ENCODE measurements at places on chromosomes 5 and 9.
A peak's percentile ranks its signal among the peaks of the same experiment; 100 is the strongest.

DNA sequence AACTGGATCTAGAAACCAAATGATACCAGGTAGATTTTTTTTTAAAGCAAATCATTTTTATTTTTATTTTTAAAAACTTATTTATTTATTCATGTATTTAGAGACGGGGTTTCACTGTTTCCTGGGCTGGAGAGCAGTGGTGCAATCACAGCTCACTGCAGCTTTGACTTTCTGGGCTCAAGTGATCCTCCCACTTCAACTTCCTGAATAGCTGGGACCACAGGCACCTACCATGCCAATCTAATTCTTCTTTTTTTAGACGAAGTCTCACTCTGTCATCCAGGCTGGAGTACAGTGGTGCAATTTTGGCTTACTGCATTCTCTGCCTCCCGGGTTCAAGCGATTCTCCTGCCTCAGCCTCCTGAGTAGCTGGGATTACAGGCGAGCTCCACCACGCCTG, 41.3 kb upstream of the CDK20 start:
- DNase-seq, result no peak

DNA sequence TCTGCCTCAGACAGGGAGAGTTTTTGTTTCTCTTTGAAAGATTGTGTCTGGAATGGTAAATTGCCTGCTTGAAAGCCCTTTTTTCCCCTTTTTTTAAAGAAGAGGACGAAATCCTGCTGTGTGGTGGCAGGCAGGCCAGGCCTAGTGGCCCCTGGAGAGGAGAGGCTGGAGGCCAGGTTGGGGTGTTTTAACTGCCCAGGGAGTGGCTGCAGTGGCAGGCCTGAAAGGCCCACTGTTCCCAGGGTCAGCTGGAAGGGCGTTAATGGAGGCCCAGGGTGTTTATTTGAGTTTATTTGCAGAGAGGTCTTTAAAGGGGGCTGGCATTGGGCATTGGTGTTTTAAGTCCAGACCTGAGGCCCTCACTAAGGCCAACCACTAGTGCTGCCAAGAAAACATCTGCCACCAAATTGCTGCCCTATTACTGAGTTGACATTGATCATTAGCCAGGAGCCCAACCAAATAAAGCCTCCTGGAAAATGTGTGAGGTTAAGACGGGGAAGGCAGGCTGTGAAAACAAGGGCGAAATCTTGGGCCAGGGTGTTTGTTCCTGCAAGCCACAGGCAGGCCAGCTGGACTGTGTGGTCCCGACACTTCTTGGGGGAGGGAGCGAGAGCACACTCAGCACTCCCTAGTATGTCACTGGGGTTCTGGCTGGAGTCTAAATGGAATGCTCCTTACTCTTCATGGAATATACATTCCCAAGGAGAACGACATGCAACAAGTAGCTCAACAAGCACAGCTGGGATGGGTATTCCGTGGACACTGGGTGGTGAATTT, 5.0 kb downstream of the JADE2 start:
- no peak for DNase-seq

- DNase-seq, result no peak
Measured at GRCh38 chr9:105259731-105260612, 15.5 kb downstream of the SLC44A1 start.

- DNase-seq, result peak; percentile 74
Measured at GRCh38 chr9:121055642-121056143, 5.6 kb upstream of the C5 start.

DNA sequence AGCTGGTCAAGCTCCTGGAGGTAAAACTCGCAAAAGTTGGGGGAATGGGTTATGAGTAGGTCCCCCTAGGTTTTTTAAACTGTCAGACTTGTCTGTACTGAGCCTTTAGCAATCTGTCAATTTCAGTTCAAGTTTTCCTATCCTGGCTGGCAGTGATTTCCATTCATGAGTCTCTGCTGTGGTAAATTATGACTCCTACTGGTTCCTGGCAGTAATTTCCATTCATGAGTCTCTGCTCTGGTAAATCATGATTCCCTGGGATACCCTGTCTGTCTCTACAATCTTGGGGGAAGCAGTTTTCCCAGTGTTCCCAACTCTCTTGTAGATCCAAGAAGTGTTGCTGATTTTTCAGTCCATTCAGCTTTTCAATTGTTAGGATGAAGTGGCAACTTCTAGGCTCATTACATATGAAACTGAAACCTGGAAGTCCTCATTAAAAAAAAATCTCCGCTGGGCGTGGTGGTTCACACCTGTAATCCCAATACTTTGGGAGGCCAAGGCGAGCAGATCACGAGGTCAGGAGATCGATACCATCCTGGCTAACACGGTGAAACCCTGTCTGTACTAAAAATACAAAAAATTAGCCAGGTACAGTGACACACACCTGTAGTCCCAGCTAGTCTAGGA, 91.3 kb upstream of the GPBP1 start:
- DNase-seq, result no peak

GRCh38 chr5:156497804-156498208, 170.8 kb downstream of the SGCD start:
- no peak for DNase-seq

- DNase-seq, result no peak
Measured at GRCh38 chr9:90998573-90998972, 197.0 kb downstream of the SYK start.

DNA sequence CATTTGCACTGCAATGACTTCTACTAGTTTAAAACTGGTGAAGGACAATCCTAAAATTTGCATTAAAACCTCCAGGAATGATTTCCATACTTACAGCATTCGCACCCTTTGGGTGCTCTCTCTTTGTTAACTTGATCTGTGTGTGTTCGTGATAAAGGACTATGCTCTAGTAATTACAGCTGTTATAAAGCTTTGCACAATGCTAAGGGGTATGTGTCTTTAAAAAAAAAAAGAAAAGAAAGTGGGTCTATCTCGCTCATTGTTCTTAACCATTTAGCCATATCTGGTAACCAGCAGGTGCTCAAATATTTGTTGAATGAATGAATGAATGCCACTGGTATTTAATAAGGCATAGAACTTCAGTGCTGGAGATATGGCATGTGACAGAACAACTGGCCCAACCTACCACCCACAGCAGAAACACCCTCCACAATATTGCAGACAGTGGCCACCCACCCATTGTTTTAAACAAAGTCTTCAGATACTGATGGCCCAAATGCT, 8.7 kb downstream of the TRIM36 start:
- DNase-seq, result no peak

GRCh38 chr5:107265193-107265592, 405.5 kb downstream of the EFNA5 start:
- no peak for DNase-seq

DNA sequence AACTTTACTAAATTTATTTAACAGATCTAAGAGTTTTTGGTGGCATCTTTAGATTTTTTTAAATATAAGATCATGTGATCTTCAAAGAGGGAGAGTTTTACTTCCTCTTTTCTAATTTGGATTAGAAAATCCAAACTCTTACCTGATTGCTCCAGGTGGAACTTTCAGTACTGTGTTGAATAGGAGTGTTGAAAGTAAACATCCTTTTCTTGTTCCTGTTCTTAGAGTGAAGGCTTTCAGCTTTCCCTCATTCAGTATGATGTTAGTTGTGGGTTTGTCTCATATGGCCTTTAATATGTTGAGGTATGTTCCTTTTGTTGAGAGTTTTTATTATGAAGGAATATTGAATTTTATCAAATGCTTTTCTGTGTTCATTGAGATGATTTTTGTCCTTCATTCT, 650.0 kb upstream of the SGCD start:
- DNase-seq, result no peak

GRCh38 chr5:158908425-158909220, 191.1 kb downstream of the EBF1 start:
- no peak for DNase-seq

- DNase-seq, result no peak
Measured at GRCh38 chr5:5522336-5522735, 99.9 kb downstream of the ICE1 start.

DNA sequence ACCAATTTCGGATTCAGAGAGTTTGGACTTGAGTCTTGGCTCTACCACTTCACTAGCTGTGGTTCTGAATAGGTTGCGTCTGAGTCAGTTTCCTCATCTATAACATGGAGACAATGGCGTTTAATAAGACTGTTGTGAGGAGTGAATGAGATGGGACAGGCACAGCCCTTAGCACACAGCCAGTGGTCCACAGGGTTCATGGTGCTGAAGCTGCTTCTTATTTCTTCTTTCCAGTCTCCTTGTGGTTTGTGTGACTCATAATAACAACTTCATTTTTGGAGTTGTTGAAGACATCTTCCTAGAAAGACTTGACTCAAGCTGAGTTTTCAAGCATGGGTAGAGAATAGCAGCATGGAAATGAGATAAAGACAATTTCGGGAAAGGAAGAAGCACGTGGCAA, 172.6 kb upstream of the PPP2R2B start:
- no peak for DNase-seq

DNA sequence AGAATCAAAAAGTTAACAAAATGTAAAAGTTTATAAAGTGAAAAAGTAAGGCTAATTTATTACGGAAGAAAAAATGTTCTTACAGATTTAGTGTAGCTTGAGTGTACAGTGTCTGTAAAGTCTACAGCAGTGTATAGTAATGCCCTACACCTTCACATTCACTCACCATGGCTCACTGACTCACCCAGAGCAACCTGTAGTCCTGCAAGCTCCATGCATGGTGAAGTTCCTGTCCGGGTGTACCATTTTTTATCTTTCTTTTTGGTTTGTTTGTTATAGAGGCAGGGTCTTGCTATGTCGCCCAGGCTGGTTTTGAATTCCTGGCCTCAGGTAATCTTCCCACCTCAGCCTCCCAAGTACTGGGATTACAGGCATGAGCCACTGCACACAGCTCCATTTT, 93.6 kb downstream of the MED27 start:
- DNase-seq, result no peak

DNA sequence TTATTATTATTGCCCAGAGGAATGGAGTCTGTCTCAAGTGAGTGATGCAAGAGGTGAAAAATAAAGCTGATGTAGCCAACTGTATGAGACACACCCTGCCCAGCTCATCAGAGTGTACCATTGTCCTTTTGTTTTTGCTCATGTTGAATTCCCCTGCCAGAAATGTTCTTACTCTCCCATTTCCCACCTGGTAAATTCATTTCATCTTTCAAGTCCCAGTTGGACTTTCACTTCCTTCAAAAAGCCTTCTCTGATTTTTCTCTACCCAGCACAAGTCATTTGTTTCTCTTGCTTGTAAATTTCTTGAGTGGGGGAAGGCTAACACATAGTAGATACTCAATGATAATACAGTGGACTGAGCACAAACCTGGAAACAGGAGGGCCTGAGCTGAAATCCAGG, 394.5 kb upstream of the ZNF462 start:
- DNase-seq, result no peak

- no peak for DNase-seq
Measured at GRCh38 chr5:156584871-156585270, 257.9 kb downstream of the SGCD start.

DNA sequence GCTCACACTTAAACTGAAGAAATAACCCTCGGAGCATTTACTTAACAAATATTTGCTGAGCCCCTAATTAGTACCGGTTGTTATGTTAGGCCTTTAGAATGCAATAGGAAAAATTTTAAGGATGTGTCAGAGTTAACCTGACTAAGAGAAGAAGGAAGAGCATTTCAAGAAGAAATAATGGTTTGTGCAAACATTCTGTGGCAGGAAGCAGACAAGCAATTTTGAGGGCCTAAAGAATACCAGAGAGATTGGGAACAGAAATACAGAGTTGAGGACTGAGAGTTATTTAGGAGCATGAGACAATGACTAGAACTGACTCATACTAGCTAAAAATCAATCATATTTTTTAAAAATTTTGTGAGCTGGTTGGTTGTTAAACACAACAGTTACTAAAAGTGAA, 218.8 kb downstream of the PRR16 start:
- DNase-seq, result no peak

GRCh38 chr5:6827526-6828219, 114.4 kb downstream of the TENT4A start:
- no peak for DNase-seq

DNA sequence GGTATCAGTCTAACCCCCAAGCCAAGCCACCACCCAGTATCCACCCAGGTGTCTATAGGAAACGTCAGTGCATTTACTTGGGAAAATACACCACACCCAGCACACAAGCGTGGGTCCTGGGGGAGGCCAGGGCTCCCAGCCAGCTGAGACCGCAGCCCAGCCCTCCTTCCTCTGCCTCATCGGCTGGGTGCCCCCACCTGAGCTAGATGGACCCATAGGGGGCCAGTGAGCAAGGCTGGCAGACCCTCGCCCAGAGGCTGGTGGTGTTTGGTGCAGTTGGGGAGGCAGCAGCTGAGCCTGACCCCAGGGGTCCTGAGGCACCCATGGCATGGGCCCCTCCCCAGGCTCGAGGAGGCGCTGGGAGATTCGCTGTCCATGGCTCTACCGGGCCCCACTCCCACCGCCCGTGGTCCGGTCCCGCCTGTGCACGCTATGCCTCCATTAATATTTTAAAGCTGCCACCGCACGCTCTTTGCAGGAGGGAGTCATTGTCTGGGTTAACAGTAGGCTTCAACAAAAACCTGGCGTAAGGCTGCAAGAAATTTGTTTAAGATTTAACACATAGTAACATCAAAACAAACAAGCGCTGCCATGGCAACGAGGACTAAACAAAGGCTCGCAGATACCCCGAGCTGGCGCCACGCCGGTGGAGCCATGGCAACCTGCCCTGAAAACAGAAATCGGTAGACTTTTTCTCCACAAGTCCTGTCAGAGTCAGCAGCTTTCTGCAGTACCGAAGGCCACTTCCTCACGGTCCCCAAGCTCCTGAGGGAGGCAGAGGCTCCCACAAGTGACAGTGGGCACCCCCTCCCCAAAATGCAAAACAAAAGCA, 20.6 kb downstream of the TPPP start:
- DNase-seq, result peak; percentile 79

DNA sequence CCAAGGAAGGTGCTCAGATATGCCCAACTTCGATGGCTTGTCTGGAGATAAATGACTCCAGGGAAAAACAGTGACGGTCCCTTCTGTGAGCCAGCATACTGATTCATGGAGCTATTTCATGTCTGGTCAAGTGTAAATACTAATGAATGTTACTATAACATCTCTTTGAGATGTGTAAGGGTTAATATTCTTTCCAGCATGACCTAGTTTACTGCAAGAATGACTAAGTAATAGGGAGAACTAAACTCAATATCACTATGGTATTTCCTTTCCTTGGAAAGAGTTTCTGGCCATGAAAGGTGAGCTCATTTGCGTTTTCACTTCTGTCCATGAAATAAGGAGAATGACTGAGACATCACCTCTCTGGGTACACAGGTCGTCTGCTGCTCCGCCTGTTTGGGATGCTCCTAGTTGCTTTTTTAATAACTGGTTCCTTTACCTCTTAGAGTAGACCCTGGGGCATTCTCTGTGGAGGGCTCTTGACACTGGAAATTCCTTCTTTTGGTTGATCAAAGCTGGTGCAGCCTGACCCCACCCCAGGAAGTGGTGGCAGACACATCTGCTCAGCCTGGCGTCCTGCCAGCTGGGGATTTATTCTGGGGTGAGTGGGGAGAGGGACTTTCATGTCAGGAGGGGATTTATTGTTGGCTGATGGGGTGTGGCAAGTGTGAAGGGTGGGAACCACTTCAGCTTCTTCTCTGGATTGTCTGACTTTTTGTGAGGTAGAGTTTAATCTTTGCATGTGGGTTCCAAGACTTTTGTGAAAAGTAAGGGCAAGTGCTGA, 250.0 kb upstream of the MPDZ start:
- DNase-seq, result no peak

GRCh38 chr5:54519509-54519876, 1.9 kb downstream of the SNX18 start:
- DNase-seq, result no peak

Measured in A549 (cell line).